Naive thymus-derived CD8-positive, alpha-beta T cell (primary cell): ENCODE measurements at places on chromosomes 7 and 10.

- DNase-seq = peak; percentile 49
- no peak overlapping the region for H3K27ac ChIP-seq
- no peaks in the 10 kb centered on the region for H3K36me3 ChIP-seq
- H3K4me1 ChIP-seq = no peaks in the 10 kb centered on the region
Measured at GRCh38 chr7:949021-949934, 5.2 kb downstream of the ADAP1 start.

GRCh38 chr7:88927-89231 lies 103.5 kb upstream of the FAM20C start:
- H3K4me1 ChIP-seq = peaks cover 14% of the 10 kb centered on the region
- H3K36me3 ChIP-seq = no peaks in the 10 kb centered on the region
- H3K27me3 ChIP-seq = peaks cover 2% of the 10 kb centered on the region
- no peak for DNase-seq

GRCh38 chr7:89760690-89761089 lies 393.6 kb upstream of the STEAP1 start:
- H3K36me3 ChIP-seq = no peaks in the 10 kb centered on the region
- no peaks in the 10 kb centered on the region for H3K4me1 ChIP-seq
- DNase-seq = no peak

DNA sequence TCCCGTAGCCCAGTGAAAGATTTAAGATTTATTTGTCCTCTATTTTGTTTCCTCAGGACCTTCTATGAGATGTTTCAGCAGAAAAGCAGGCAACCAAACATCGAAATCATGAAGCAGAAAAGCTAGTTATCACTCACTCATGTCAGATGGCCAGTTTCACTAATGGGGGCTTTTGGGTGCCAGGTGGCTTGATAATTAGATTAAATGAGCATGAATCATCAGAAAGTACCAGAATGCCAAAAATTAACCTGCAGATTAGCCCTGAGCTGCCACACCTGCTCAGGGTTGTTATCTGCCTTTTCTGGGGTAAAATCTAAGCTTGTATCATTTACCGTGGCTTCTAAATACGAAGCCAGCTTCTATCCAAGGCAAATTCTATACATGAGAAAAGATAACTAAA lies 1017.5 kb downstream of the XPNPEP1 start:
- no peaks in the 10 kb centered on the region for H3K36me3 ChIP-seq
- no peak overlapping the region for H3K27ac ChIP-seq
- no peaks in the 10 kb centered on the region for H3K4me1 ChIP-seq
- no peak overlapping the region for H3K4me3 ChIP-seq

GRCh38 chr7:132804849-132805485 lies 228.7 kb upstream of the PLXNA4 start:
- no peak overlapping the region for H3K4me3 ChIP-seq
- no peaks in the 10 kb centered on the region for H3K27me3 ChIP-seq
- H3K27ac ChIP-seq = no peak overlapping the region
- no peak for DNase-seq
- H3K36me3 ChIP-seq = peaks cover 2% of the 10 kb centered on the region

- H3K4me3 ChIP-seq = no peak overlapping the region
- no peaks in the 10 kb centered on the region for H3K36me3 ChIP-seq
Measured at GRCh38 chr10:76624470-76624869, 1013.1 kb downstream of the KCNMA1 start.

GRCh38 chr10:31774928-31775650 lies 153.5 kb downstream of the ARHGAP12 start:
- no peak overlapping the region for H3K27ac ChIP-seq
- DNase-seq = no peak
- no peak overlapping the region for H3K4me3 ChIP-seq
- no peaks in the 10 kb centered on the region for H3K36me3 ChIP-seq
- no peaks in the 10 kb centered on the region for H3K4me1 ChIP-seq

- H3K4me3 ChIP-seq = no peak overlapping the region
- H3K36me3 ChIP-seq = peaks cover 8% of the 10 kb centered on the region
- no peak overlapping the region for H3K27ac ChIP-seq
Measured at GRCh38 chr7:17444673-17445072, 146.2 kb downstream of the AHR start.

GRCh38 chr10:4546500-4546899 lies 279.5 kb upstream of the AKR1E2 start:
- no peaks in the 10 kb centered on the region for H3K36me3 ChIP-seq
- H3K4me3 ChIP-seq = no peak overlapping the region
- no peak overlapping the region for H3K27ac ChIP-seq
- peaks cover 12% of the 10 kb centered on the region for H3K27me3 ChIP-seq

GRCh38 chr10:63910806-63911205 lies 389.6 kb downstream of the REEP3 start:
- H3K36me3 ChIP-seq = no peaks in the 10 kb centered on the region
- no peaks in the 10 kb centered on the region for H3K4me1 ChIP-seq
- H3K27me3 ChIP-seq = peaks cover 20% of the 10 kb centered on the region
- no peak for DNase-seq
- H3K27ac ChIP-seq = no peak overlapping the region
- H3K4me3 ChIP-seq = no peak overlapping the region

GRCh38 chr7:73418113-73418703 lies 15.4 kb upstream of the FZD9 start:
- H3K27me3 ChIP-seq = no peaks in the 10 kb centered on the region
- no peak for DNase-seq
- H3K36me3 ChIP-seq = no peaks in the 10 kb centered on the region
- no peaks in the 10 kb centered on the region for H3K4me1 ChIP-seq

DNA sequence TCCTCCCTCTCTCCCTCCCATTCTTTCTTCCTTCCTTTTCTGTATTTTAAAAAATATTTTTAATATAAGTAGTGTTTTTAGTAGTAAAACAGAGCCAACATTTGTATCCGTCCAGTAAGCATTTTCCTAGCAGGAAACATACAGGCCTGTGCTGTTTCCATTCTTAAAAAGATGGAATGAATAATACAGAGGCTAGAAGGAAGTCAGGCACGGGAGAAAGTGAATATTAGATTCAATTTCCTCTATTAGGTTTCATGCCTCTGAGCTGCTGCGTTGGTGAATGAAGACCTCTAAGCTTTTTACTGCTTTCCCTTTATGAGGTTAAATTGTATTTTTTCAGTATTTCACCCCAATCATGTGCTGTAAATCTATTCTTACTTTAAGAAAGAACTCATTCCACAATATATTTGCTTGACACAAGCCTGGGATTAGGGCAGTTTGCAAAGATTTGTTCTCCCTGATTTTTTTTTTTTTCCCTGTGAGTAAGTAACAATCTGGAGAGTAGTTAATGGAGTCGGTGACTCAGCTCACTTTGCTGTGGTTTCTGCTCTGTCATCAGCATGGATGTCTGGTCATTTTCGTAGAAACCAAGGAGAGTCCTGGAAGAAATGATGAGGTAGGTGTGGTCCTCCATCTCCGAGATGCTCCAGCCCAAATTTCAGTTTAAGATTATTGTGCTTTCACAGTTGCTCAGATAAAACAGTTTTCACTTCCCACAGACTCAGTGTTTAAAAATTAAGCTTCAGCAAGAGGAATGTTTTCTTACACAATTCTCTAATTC lies 76.1 kb upstream of the PITRM1 start:
- H3K4me3 ChIP-seq = no peak overlapping the region
- H3K4me1 ChIP-seq = no peaks in the 10 kb centered on the region
- peaks cover 8% of the 10 kb centered on the region for H3K27me3 ChIP-seq
- DNase-seq = no peak

DNA sequence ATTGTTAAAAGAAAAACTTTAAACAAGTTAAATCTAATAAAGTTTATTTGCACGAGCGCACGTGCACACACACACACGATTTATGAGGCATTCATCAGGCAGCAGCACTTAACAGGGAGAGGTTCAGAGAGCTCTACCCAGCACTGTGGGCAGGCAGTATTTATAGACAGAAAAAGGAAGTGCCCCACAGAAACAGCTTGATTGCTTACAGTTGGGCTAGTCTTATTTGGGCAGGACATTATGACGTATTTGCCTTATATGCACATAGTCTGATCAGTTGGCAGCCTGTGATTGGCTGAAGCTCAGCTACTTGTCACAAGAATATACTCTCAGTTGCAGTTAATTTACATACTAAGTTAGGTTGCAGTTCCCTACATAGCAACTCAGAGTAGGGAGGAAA lies 1.2 kb upstream of the SDHAF3 start:
- H3K27me3 ChIP-seq = peaks cover 3% of the 10 kb centered on the region
- peaks cover 1% of the 10 kb centered on the region for H3K36me3 ChIP-seq
- no peak for DNase-seq
- H3K4me1 ChIP-seq = peaks cover 19% of the 10 kb centered on the region

GRCh38 chr7:30921540-30922401 lies 10.1 kb downstream of the AQP1 start:
- no peaks in the 10 kb centered on the region for H3K4me1 ChIP-seq
- H3K27me3 ChIP-seq = no peaks in the 10 kb centered on the region
- DNase-seq = no peak
- H3K4me3 ChIP-seq = no peak overlapping the region
- H3K36me3 ChIP-seq = no peaks in the 10 kb centered on the region

DNA sequence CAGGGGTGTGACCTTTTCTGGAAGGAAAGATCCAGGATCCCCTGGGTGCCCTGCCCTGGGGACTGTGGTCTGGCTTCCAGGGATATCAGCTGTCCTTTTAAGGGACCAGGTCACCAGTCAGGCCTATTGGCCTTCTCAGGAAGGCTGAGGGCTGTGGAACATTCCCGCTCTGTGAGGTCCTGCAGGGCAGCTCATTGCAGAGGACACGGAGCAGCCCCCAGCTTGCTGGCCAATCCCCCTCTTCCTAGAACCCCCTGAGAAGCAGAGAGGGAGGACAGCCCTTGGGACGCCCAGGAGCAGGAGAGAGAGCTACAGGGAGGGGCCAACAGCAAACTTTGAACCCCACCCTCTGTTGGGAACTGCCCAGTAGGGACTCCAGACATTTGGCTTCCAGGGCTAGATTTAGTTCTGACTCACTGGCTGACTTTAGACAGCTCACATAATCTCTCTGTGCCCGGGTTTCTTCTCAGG lies 67.9 kb upstream of the COL13A1 start:
- H3K27ac ChIP-seq = no peak overlapping the region
- H3K36me3 ChIP-seq = no peaks in the 10 kb centered on the region
- H3K4me1 ChIP-seq = peaks cover 7% of the 10 kb centered on the region
- H3K4me3 ChIP-seq = no peak overlapping the region
- DNase-seq = no peak

- peaks cover 18% of the 10 kb centered on the region for H3K27me3 ChIP-seq
- H3K4me3 ChIP-seq = no peak overlapping the region
- DNase-seq = no peak
- no peaks in the 10 kb centered on the region for H3K4me1 ChIP-seq
- H3K27ac ChIP-seq = no peak overlapping the region
Measured at GRCh38 chr10:9274206-9274755, 1219.8 kb downstream of the GATA3 start.

- H3K27me3 ChIP-seq = no peaks in the 10 kb centered on the region
- H3K27ac ChIP-seq = peak overlapping the region; percentile 88
Measured at GRCh38 chr7:151083824-151084160, 499 bp upstream of the TMUB1 start.

GRCh38 chr10:93074147-93074596 lies 479 bp downstream of the CYP26A1 start:
- H3K36me3 ChIP-seq = no peaks in the 10 kb centered on the region
- no peak overlapping the region for H3K27ac ChIP-seq
- no peak for DNase-seq
- peak overlapping the region; percentile 66 for H3K4me3 ChIP-seq

GRCh38 chr10:123573236-123574108 lies 92.7 kb upstream of the GPR26 start:
- no peaks in the 10 kb centered on the region for H3K4me1 ChIP-seq
- H3K27me3 ChIP-seq = peaks cover 88% of the 10 kb centered on the region

- H3K4me3 ChIP-seq = no peak overlapping the region
- H3K27ac ChIP-seq = no peak overlapping the region
- DNase-seq = no peak
- H3K4me1 ChIP-seq = peaks cover 2% of the 10 kb centered on the region
- peaks cover 16% of the 10 kb centered on the region for H3K36me3 ChIP-seq
Measured at GRCh38 chr10:44413416-44413815, 28.5 kb upstream of the CXCL12 start.

DNA sequence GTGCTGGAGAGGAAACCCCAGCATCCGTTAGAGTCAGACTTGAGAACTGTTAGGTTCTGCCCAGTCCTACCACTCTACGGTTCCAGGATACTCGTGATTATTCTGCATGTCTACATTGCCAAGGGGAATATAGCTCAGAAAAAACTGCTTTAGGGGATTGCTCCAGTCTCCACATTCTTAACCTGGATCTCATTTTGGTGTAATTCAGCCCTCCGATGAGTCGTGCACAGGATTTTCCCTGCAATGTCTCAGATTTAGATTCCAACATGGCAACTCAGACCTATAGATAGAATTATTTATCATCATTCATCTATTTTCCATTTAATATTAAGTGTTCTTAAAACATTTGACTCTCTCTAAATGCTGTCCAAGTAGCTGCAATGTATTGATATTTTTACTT lies 121.1 kb upstream of the ZEB1 start:
- H3K4me3 ChIP-seq = no peak overlapping the region
- no peaks in the 10 kb centered on the region for H3K4me1 ChIP-seq
- H3K36me3 ChIP-seq = no peaks in the 10 kb centered on the region
- no peak for DNase-seq

DNA sequence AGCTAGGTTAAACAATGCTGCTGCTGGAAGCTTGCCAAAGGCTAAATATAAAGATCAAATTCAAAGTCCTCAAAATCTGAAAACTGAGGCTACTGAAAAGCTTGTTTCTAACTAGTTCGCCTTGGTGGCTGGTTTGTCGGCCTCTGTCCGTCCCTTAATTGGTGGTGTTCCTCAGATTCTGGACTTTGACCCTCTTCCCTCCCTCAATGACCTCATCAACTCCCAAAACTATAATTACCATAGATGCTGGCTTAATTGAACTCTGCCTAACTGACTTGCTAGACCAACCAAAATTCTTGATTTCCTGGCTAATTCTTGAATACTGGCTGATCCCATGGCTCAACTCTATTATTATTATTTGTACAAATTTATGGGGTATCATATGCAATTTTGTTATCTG lies 15.6 kb downstream of the ARHGAP21 start:
- H3K27ac ChIP-seq = no peak overlapping the region
- no peak overlapping the region for H3K4me3 ChIP-seq
- no peak for DNase-seq
- H3K36me3 ChIP-seq = peaks cover 1% of the 10 kb centered on the region
- H3K4me1 ChIP-seq = peaks cover 3% of the 10 kb centered on the region
- peaks cover 2% of the 10 kb centered on the region for H3K27me3 ChIP-seq

GRCh38 chr7:66781408-66782090 lies 41.0 kb downstream of the RABGEF1 start:
- peaks cover 26% of the 10 kb centered on the region for H3K36me3 ChIP-seq
- H3K27ac ChIP-seq = peak overlapping the region; percentile 90
- no peaks in the 10 kb centered on the region for H3K27me3 ChIP-seq
- no peak for DNase-seq

GRCh38 chr7:152016947-152017346 lies 8.5 kb upstream of the GALNT11 start:
- no peaks in the 10 kb centered on the region for H3K4me1 ChIP-seq
- peaks cover 7% of the 10 kb centered on the region for H3K27me3 ChIP-seq
- no peak for DNase-seq
- no peaks in the 10 kb centered on the region for H3K36me3 ChIP-seq
- no peak overlapping the region for H3K4me3 ChIP-seq
- no peak overlapping the region for H3K27ac ChIP-seq

- no peak overlapping the region for H3K4me3 ChIP-seq
- H3K4me1 ChIP-seq = no peaks in the 10 kb centered on the region
- H3K27ac ChIP-seq = no peak overlapping the region
- no peaks in the 10 kb centered on the region for H3K36me3 ChIP-seq
Measured at GRCh38 chr7:89988074-89988473, 166.2 kb upstream of the STEAP1 start.
